Foreskin melanocyte (primary cell): ENCODE measurements at places on chromosomes 3 and 15.

- DNase-seq, result no peak
Measured at GRCh38 chr3:182914341-182914740, 66.0 kb downstream of the DCUN1D1 start.

DNA sequence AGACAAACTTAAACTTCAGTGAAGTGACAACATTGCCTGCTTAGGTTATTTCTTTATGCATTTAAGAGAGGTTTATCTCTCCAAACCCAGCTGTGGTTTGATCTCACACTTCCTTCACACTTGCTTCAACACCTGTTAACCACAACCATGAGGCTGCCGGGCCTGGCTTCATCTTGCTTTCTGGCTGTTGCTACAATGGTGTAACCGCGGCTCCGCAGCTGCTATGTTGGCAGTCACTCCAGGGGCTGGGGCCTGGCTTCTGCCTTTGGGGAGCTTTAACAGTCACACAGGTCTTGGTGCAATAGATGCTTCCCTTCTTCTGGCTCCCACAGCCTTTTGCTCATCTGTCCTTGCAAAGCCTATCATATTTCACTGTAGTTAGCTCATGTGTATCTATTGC, 72.9 kb upstream of the MNS1 start:
- DNase-seq, result no peak

DNA sequence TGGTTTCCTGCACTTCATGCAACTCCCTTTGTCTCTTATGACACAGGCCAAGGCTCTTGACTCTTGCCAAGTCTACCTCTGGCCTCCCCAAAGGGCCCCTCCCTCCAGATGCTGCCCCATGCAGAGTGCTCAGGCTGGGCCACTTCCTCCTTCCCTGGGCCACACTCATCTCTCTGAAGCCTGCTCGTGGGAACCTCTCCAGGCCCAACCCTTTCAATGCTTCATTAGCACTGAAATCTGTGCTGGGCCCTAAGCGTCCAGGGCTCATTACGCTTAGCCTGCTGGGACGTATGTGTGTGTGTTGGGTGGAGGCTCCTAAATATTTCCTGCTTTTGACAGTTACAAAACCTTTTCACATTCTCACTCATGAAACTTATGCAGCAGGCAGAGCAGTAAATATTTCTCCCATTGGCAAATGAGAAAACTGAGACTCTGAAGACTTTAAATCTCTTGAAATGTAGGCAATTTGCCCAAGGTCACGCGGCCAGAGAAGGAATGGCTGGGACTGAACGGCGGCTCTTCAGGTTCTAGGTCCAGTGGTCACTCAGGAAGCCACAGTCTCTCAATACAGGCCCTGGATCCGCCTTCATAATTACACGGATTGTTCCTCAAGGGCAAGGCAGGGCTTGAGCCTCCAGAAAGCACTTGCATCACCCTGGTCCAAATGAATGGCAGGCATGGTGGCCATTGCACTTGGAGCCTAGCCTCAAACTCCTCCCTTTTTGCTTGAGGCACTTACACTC, 241.7 kb upstream of the HES1 start:
- no peak for DNase-seq

DNA sequence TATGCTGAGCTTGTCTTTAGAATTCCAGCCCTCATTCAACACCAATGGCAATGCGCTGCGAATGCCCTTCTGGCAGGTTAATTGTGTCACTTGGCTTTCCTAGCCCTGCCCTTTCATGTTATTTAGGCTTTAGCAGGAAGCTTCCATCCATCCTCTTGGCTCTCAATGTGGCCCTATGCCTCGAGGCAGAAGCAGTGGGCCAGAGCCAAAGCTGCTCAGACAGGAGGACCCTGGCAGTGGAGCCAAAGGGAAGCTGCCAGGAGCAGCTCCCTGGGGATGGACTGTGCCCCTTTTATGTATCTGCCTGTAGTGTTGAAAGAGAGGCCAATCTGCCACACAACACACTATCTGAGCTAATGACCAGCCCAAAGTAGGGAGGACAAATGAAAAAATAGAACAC, 376.4 kb downstream of the CTNNB1 start:
- DNase-seq, result no peak

DNA sequence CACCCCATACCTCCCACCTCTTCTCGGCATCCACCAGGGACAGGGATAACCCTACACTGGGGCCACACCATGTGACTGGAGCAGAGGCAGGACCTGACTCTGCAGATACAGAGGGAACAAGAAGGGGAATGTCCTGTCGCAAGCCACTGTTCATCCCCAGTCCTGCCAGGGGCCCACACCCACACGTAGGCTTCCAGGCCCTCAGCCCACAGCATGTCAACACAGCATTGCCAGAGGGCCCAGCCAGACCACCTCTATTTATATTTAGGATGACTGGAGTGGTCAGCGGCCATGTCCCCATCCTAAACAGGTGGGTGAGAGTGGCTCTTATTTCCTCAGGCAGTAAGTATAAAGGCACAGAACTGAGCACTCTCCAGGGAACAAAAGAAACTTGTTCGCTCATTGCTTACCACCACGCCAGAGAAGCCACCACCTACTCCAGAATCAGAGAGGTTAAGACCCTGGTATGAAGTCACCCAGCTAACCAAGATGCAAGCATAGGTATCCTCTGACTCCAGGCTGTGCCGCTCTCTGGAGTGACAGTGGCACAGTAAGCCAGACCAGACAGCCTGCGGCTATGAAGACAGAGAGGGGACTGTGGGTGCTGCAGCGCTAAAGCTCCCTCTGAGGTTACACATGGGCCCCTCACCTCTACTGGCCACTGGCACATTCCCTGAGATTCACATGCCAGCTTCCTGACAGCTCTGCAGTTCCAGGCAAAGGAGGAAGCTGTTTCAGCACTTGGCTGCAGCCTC, 67.9 kb downstream of the LRIG1 start:
- DNase-seq, result no peak

GRCh38 chr3:172974969-172975368, 166.1 kb downstream of the SPATA16 start:
- DNase-seq, result no peak

DNA sequence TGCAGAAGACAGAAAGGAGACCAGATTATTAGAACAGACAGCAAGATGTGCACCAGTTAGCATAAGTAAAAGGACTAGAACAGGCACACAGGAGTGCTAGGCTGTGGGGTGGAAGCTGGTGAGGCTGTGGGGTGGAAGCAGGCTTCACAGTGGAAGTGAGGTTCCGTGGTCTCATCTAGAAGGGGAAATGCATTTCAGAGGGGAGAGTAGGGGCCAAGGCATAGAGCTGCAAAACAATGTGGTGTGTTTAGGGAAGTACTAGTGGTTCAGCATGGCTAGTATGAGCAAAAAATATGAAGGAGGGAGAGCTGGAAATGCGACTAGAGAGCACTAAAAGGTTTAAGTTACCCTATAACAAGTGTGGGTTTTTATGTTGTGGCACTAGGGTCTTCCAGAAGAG, 6.5 kb downstream of the POPDC2 start:
- DNase-seq, result no peak

GRCh38 chr3:30681649-30682211, 75.3 kb downstream of the TGFBR2 start:
- no peak for DNase-seq

GRCh38 chr3:72255191-72255590, 470.2 kb upstream of the PROK2 start:
- DNase-seq, result no peak

DNA sequence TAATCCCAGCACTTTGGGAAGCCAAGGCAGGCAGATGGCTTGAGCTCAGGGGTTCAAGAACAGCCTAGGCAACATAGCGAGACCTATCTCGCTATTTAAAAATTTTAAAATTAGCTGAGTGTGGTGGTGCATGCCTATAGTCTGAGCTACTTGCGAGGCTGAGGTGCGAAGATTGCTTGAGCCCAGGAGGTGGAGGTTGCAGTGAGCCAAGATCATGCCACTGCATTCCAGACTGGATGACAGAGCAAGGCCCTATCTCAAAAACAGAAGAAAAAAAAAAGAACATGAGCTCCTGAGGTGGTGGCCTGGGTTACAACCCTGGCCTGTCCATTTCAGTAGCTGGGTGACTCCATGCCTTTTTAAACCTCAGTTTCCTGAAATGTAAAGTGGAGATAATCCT, 7.2 kb downstream of the DNASE1L3 start:
- DNase-seq, result no peak

DNA sequence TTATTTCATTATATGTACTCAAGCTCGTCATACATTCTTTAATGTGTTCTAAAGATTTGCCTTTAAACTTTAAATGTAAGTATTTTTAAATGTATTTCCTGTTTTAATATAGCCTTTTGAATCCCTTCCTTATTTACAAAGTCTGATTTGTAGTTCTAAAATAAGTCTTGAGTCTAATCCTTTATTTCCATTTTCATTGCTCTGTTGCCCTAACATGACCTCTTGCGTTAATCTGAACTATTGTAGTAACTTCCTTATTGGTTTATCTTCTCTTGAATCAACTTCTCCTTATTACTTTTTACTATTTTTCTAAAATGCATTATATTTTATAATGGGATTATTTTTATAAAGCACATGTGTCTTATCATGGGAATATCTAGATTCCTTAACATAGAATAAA, 24.0 kb downstream of the KNL1 start:
- no peak for DNase-seq
